Glutamatergic neuron (in vitro differentiated cells): ENCODE measurements at places on chromosomes 5 and 9.

- peak overlapping the region; percentile 73 for H3K4me3 ChIP-seq
- H3K27ac ChIP-seq: no peak overlapping the region
- H3K27me3 ChIP-seq: peaks cover 10% of the 10 kb centered on the region
- no peaks in the 10 kb centered on the region for H3K36me3 ChIP-seq
- H3K4me1 ChIP-seq: peaks cover 1% of the 10 kb centered on the region
Observed at GRCh38 chr9:121598965-121599871, 52.2 kb upstream of the DAB2IP start.

GRCh38 chr5:172729588-172729987 is 41.4 kb downstream of the DUSP1 start:
- H3K27me3 ChIP-seq: peaks cover 4% of the 10 kb centered on the region
- H3K27ac ChIP-seq: no peak overlapping the region
- peaks cover 6% of the 10 kb centered on the region for H3K4me1 ChIP-seq

DNA sequence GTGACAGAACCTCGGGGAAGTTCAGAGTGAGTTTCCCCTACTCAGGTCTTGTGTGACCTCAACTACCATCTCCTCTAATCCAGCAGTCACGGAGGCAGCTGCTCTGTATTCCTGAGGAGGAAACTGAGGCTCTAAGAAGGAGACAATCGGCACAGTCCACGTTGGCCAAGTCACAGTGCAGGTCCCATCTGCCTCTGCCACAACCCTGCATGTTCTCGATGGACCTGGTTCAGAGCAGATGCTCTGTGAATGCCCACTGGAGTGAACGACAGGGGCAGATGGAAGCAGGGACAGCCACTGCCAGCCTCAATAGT is 722 bp upstream of the ERGIC1 start:
- no peaks in the 10 kb centered on the region for H3K36me3 ChIP-seq
- H3K27ac ChIP-seq: peak overlapping the region; percentile 43
- H3K4me3 ChIP-seq: peak overlapping the region; percentile 63
- no peak for DNase-seq
- peaks cover 15% of the 10 kb centered on the region for H3K4me1 ChIP-seq

- peaks cover 15% of the 10 kb centered on the region for H3K4me1 ChIP-seq
- H3K36me3 ChIP-seq: no peaks in the 10 kb centered on the region
- H3K4me3 ChIP-seq: no peak overlapping the region
- H3K27ac ChIP-seq: no peak overlapping the region
- H3K27me3 ChIP-seq: no peaks in the 10 kb centered on the region
- no peak for DNase-seq
Observed at GRCh38 chr9:69180670-69181069, 6.6 kb downstream of the TJP2 start.
